ENCODE measurements at places on chromosomes 6 and 20.

DNA sequence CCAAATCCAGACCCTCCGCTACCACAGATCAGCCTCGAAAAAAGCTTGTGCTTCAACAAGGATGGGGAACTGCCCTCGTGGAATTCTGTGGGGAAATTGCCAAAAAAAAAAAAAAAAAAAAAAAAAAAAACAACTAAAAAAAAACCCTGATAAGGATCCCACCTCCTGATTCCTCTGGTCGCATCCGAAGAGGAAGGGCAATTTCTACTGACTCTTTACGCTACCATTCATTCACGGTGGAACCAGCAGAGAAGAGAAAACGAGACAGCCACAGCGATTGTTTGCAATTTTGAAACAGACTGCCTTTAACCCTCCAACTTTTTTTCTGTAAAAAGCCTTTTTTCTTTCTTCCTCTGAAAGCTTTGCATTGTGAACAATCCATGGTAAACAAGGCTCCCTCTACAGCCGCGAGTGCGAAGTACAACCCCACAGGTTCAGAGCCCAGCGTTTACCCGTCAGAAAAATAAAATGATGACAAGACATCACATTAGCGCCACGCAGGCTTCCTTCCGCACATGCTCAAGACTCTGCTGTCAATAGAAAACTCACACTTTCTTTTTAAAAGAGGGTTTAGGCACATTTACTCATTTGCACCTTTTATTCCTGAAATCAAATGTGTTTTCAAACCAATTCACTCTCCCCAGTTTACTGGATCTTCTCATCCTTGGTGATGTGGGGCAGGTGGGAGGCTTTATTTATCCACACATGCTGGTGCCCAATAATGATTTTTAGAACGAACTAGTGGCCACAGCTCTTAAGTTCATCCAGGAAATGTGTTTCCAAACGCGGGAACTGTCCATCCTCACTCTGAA is 100.0 kb downstream of the NOL4L start:
- peak; percentile 74 for DNase-seq

DNA sequence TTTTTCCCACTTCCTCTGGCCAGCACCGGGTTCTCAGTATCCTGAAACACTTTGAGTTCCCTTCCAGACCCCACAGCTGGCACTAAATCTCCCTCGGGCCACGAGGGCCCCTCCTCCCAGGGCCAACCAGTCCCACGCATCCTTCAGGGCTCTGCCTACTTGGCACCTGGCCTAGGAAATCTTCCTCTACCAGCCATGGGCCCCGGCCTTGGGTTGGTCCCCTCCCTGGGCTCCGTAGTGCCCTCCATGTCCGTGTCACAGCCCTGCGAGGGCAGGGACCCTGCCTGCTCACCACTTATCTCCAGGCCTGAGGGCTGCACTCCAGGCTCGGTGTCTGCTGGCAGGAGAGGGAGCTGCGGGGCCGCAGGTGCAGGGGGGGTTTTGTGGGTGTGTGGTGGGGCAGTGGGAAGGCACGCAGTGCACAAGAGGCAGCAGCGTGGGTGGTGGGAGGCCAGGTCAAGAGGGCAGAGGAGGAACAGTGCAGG is 48.8 kb upstream of the CDH22 start:
- no peak for DNase-seq

DNA sequence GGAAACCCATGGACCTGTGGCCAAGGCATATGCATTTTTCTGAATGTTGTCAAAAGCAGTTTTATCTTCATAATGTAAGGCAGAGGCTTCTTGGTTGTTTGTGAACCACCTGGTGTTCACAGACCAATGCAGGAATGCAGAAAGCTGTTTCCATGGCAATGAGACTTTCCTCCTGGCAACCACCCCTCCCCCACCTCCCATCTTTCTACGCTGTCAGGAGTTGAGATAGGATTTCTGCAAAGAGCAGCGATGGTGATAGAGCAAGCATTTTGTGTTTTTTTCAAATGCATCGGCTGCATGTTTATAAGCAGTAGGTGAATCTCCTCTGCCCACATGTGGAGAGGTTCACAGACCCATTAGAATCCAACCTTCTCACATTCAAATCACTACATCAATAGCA is 114.1 kb upstream of the SMLR1 start:
- no peak for DNase-seq

DNA sequence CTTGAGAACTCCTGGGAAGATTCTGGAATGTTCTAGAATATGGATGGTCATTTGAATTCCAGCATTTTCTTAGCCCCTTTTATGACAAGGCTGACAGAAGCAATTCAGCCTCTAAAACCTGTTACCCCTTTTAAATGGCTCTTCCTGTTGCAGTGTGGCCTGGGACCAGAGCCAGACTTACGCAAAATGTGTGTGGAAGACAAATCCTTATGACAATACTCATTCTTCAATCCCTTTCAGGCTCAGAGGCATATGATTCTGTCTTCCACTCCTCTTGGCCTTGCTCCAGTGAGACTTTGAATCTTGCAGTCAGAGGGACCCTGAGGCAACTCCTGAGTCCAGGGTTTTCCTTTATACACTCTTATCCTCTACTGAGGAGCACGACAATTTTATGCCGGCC is 287.0 kb downstream of the CLIC5 start:
- no peak for DNase-seq

DNA sequence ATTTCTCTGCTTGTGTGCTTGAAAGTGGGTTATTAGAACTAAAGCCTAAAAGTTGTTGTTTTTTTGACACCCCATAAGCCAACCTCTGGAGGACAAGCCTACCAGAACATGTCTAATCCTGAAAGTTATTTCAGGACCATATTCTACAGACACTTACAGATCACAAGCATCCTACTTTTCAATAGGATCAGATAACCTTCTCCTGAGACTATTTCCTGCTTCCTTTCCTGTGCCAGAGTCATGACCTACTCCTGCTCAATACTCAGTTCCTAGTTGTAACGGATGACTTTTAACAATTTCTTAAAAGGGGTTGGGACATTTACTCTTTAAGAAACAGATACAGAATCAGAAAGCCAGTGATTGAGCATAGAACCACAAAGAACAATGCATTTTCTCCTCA is 5.3 kb upstream of the FILIP1 start:
- DNase-seq = no peak

DNA sequence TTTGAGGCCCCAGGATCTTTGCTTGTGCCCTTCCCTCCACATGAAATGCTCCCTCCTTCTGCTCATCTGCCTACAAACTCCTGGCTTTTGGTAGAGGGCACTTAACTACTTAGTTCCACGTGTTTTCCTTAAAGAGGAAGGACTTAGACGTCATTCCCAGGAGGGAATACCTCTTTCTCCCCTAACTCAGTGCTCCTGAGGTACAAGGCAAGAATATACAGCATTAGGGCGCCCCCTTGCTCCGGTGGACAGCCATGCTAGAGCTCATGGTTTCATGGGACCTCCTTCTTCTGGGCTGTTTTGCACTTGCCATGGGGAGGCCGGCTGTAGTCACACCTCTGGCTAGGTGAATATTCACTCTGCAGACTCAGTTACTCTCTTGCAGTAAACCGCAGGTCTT is 93.8 kb upstream of the LY86 start:
- no peak for DNase-seq

DNA sequence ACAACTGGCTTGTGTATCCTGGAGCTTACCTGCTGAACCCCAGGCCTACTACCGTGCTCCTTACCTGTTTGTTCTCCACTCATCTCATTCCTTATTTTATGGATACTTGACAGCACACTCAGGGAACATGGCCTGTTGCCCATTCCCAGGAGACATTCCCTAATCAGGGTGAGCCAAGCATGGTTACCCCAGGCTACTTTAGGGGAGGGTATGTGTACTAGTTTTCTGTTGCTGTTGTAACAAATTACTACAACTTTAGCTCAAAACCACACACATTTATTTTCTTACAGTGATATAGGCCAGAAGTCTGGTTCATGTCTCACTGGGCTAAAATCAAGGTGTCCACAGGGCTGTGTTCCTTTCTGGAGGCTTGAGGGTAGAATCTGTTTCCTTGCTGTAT is 15.0 kb upstream of the TRAM2 start:
- DNase-seq = no peak

GRCh38 chr6:131910219-131910589 is 41.0 kb downstream of the CCN2 start:
- no peak for DNase-seq

DNA sequence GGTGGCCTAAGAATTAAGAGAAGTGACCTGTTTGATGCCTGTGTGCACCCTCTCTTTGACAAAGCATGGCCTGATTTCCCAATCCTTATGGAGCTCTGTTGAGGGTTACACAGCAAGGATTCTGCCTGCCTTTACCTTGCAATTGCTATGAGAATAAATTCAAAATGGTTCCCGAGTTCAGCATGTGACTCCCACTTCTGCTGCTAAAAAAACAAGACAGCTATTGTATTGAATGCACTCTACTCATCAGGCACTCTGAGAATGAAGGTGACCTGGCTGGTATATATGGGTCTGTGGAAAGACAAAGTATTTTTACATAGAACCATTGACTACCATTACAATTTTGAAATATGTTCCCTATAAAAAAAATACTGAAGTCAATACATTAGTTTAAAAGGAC is 190.3 kb downstream of the ATXN1 start:
- no peak for DNase-seq

GRCh38 chr6:12570461-12571030 is 146.0 kb upstream of the PHACTR1 start:
- DNase-seq = no peak

DNA sequence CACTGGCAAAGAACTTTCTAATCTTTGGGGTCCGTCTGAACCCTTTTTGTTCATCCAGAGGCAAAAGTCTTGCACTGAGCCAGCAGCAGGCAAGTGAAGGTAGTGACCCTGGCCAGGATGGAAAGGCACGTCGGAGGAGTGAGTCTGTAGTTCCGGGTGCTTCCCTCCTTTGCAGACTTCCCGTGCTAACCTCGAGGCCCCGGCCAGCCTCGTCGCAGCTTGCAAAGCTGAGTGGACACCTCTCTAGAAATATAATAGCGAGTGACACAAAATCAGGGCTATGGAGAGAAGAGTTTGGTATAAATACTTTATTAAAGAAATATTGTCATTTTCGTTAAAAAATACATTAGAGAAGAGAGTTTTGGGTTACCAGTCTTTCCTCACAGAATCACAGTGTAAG is 9.9 kb downstream of the PSMG4 start:
- no peak for DNase-seq

DNA sequence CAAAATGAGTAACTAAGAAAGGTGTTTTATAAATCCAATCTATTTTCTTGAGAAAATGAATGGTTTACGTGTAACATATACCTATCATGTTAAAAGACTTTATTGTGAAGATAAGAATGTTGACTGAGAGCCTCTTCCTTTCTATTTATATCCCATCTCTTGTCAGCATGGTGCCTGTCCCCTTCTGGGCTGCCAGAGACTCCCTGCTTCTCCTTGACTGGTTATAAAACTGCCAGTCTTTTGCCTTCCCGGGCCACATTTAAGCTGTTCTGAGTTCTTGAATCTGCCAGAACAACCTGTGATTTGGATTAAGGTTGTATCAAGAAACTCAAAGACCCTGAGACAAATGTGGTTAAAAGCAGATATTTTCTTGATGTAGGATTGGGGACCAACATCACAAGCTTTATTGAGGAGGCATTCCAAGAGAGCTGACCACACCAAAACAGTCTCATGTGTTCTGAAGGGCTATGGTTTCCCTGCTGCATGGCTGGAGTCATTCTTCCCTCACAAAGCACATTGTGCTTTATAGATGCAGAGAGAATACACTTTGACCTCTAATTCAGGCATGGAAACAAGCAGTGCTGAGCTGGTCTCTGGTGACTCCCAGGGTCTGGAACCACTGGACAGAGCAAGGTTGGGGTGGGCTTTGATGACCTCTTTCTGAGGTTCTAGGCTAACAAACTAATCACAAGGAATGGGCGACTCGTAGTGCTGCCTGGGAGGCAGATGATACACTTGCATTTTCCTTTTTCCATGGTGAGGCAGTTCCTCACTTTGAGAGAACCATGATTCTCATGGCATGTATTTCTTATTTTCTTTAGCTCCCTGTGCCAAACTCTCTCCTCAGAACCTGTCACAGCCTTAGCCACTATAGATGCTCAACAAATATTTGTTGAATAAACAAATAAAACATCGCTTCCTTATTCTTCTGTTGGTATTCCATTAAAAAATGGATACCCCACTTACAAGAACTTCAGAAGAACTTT is 205.0 kb upstream of the PREP start:
- DNase-seq = no peak

DNA sequence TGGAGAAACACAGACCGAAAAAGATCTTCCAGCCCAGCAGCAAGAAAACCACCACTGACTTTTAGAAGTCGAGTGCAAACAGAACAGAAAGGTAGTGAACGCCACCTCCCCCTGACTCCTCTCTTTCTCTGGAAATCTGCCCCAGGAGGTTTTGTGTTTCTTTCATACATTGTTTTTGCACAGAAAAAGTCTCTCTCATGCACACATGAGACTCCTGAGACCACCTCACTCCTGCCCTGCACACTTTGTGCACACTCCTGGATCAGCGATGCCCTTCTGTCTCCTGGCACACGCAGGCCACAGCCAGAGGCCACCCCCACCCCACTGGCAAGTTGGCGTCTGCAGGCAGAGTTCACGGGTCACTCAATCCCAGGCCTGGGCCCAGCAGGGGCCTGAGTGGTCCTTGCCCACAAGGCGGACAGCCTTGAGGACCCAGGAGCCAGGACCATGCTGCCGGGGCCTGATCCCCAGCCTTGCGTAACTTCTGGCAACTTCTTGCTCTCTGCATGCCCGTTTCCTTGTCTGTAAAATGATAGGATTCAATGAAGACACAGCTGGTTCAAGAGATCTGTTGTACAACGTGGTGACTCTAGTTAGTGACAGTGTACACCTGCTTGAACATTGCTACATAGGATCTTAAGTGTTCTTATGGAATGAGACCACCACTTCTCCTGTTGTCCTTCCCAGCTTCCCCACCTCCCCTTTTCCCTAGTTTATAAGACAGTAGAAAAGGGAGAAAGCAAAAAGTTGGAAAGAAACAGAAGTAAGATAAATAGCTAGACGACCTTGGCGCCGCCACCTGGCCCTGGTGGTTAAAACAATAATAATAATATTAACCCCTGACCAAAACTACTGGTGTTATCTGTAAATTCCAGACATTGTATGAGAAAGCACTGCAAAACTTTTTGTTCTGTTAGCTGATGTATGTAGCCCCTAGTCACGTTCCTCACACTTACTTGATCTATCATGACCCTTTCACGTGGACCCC is 30.2 kb upstream of the CST7 start:
- DNase-seq = no peak

DNA sequence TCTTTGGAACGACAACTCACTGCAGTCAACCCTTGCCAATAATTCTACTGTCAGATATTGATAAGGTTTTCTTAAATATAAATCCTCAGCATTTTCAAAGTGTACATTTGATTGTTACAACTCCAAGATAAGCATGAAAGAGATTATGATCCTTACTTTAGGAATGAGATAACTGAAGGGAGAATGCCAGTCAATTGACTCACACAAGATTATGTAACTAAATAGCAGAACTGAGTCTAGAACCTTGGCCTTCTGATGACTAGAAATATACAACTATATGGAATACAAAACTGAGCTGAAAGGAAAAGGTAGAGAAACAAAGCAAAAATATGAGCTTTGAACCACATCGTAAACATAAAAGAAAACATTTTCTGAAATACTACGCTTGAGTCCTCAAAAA is 26.9 kb upstream of the STXBP5 start:
- no peak for DNase-seq

- DNase-seq = no peak
Observed at GRCh38 chr6:83822629-83823169, 30.5 kb upstream of the RIPPLY2 start.
